Stimulated activated CD4-positive, alpha-beta T cell treated with anti-CD3 and anti-CD28 coated beads, Interleukin-4, amount 100 ng/mL, for 1 hour (primary cell): ENCODE measurements at places on chromosomes 5 and 9.

DNA sequence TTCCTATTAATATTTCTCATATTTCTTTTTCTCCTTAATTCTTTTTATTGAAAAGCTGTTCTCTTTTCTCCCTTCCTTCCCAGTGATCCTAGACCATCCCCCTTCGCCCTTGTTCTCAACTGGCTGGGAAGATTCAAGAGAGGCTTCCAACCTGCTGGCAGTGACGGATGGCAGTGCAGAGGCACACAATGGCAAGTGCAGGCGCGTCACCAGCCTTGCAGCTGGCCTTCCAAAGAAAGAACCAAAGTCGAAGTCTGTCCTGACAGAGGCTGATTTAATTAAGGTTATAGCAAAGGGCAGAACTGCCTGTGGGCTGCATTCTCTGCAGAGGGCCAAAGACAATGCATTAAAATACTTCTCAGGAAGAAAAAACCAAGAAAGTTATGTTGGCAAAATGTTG lies 7.4 kb downstream of the CEMIP2 start:
- DNase-seq, result no peak

- DNase-seq, result no peak
Measured at GRCh38 chr5:17308326-17309065, 91.1 kb downstream of the BASP1 start.

- no peak for DNase-seq
Measured at GRCh38 chr5:89203611-89204010, 320.6 kb upstream of the MEF2C start.

DNA sequence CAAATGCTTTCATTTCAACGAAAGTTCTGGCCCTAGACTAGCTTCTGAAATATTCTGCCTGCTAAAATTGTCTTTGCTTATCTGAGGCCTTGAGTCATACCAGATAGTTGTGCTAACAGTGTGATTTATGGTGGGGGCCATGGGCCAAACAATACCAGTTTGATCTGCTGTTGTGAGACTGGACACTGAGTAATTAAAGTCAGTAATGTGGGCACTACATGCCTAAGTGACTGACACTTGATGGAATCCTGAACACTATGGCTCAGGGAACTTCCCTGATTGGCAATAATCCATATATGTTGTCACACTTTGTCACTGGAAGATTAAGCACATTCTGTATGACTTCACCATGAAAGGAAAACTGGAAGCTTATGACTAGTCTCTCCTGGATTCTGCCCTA lies 127.6 kb upstream of the CYLC2 start:
- no peak for DNase-seq

DNA sequence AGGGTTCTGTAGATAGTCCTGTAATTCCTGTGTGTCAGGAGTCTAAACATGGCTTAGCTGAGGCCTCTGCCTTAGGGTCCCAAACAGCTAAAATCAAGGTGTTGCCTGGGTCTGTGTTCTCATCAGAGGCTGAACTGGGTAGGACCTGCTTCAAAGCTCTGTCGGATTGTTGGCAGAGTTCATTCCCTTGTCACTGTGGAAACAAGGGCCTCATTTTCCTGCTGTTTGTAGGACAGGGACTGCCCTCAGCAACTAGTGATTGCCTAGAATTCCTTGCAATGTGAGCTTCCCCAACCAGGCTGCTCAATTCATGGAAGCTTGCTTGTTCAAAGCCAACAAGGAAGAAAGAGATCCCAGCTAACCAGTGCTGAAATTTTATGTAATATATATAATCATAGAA lies 283.2 kb downstream of the DNAH5 start:
- DNase-seq, result no peak

- no peak for DNase-seq
Measured at GRCh38 chr9:74056023-74056422, 441.1 kb upstream of the RORB start.

DNA sequence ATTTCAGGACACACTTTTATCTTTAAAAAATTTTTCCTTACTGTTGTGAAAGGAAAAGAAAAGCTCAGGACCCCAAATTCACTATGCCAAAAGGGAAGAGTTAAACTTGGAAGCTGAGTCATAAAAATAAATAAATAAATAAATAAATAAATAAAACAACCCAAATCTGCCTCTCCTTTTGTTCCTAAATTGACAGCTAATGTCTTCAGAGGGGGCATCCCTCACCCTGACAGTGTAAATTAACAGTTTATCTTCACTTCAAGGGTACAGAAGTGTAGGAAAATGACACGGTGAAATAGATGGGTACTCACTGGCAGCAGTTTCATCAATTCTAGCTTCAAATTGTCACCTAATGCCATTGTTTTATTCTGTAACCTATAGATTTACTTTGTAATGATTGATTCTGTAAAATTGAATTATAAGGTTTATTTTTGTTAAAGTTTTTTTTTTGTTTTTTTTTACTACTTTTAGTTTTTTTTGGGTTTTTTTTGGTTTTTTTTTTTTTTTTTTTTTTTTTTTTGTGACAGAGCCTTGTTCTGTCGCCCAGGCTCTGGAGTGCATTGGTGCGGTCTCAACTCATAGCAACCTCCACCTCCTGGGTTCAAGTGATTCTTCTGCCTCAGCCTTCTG lies 18.5 kb upstream of the ANXA1 start:
- DNase-seq, result no peak

DNA sequence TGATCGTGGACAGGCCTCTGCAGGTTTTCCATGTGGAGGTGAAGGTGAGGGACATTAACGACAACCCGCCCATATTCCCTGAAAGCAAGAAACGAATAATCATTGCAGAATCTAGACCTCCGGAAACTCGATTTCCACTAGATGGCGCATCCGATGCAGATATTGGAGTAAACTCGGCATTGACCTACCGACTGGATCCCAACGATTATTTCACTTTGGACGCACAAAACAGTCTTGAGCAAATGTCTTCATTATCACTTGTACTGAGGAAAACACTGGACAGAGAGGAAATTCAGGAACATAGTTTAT lies 621 bp downstream of the PCDHA13 start:
- no peak for DNase-seq

GRCh38 chr5:32326216-32326772 lies 13.6 kb upstream of the MTMR12 start:
- DNase-seq, result no peak

GRCh38 chr5:139709582-139710318 lies 61.6 kb downstream of the CXXC5 start:
- peak; percentile 21 for DNase-seq

GRCh38 chr9:33466565-33467495 lies 6.9 kb downstream of the NOL6 start:
- DNase-seq, result peak; percentile 75

- DNase-seq, result no peak
Measured at GRCh38 chr5:1494780-1495524, 28.8 kb downstream of the LPCAT1 start.

DNA sequence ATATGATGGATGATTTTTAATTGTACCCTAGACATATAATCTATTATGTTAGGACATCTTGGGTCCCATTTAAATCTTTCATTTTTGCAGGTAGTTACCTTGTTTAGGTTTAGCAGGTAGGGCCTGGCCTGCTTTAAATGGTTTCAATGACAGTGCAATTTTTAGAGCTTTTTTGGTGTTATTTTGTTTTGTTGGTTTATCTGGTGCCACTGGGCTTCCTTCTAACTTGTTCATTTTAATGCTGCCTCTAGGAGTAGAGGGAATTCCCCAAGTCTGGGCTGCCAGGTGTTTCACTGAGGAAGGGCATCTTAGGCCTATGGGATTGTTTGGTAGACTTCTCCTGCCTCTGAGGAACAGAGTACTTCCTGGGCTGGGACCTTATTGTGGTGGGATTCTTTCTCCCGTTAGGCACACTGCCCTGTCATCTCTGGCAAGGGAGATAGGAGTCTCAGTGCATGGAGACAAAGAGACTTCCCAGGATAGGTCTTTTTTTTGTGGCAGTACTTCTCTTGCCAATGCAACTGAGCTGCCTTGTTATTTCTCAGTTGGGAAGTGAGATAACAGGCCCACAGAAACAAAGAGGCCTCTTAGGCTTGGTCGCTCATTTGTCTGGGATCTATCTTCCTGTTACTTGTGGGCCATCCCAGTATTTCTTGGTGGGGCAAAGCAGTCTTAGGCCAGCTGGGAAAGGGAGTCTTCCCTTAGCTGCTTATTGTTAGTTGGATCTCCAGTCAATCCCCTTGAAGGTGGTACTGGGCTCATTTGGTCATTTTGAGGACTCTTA lies 282.9 kb downstream of the FER start:
- DNase-seq, result no peak

GRCh38 chr9:96136992-96137670 lies 164.8 kb downstream of the HSD17B3 start:
- DNase-seq, result no peak

DNA sequence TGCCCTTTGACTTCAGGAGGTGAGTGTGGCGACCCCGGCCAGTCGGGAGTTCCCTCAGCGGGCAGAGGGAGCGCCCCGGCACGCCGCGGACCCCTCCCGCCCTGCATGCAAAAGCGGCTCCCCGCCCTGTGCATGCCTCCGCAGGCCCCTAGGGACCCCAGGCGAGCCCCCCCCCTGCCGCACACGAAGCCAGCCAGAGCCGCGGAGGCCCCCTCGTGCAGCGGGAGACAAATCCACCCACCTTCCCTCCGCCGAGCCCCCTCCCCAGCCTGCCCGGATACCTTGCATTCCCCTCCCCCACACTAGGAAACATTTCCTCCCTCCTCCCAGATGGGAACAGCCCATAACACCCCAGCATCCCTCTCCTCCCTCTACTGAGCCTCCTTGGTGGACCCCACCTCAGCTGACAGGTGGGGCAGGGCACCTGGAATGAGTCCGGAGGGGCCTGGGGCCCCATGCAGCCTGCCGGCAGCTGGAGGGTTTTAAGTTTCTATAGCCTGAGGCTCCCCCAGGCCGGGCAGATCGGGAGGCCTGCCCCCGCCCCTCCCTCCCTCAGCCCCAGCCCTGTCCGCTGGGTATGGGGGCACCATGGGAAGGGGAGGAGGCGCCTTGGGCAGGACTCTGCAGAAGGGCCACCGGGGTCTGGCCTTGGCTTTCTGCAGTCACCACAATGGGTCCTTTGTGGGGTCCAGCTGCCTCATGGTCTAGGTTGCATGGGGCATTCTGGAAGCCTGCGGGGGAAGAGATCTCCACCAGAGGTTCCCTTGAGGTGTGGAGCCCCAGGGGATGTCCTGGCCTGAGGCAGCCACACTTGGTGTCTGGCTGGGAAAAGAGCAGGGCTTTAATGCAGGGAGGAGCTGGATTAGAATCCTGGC lies 601 bp downstream of the ERGIC1 start:
- no peak for DNase-seq

- no peak for DNase-seq
Measured at GRCh38 chr9:111928359-111928720, 31.7 kb downstream of the UGCG start.

DNA sequence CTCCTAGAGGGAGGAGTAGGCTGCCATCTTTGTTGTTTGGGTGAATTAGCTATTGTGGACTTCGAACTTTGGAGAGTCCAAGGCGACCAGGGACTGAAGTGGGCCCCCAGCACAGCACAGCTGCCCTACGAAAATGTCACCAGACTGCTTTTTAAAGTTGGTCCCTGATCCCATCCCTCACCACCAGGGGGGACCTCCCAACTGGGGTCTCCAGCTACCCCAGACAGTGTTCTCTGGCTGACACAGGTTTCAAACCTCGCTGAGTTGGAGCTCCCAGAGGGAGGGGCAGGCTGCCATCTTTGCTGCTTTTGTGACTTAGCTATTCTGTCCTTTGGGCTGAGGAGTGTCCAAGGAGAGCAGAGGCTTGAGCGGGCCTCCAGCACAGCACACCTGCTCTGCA lies 45.7 kb upstream of the ADRB2 start:
- no peak for DNase-seq

- DNase-seq, result no peak
Measured at GRCh38 chr5:173557123-173557903, 59.1 kb downstream of the BOD1 start.

DNA sequence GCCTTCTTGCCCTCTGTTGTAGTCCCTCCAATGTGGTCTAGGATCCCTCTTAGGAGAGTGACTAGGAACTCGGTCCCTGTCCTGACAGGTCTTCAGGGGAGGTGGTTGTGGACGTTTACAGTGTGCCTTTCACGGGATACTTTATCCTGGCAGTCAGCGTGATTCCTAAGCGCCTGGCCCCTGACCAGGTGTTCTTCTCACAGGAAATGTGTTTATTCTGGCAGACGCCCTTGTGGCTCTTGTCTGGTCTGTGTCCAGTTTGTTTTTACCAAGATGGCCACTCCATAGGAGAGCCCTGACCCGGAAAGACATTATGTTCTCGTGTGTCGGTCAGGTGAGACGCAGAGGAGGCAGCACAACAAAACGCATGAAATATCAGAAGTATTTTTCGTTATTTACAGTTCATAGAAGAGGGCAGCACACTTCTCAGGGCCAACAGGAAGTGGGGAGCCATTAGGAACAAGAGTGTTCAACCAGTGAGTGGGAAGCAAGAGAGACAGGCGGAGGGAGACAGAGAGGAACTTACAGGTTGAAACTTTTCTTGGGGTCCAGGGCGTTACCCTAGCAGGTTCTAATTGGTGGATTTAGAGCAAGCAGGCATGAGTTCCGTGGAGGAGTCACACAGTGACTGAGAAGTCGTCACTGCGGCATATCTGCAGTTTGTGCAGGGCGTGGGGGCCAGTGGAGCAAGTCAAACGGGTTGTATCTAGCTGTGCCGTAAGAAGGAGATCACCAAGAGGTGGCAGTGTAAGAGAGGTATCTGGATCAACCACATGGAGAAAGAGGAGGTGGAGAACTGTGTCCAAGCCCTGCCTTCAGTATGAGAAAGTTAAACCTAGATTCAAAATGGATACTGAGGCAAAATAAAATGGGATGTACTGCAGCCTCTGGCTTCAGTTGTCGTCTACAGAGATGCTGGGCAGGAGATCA lies 412.9 kb downstream of the ZSWIM6 start:
- DNase-seq, result no peak

DNA sequence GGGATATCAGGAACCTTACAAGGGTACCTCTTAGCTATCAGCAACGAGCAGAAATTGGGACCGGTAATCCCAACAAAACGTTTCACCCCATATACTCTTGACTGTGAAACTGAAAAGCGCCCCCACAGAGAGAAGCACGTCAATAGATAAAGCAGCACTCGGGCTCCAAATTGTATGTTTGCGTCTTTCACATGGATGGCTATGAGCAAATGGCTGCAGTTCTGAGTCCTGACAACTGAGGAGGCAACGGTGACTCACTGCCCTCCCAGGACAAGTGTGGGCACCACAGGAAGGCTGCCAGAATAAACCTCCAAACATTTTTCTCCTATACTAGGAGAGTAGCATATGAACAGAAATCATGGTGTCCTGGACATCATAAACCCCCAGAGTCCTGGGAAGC lies 36.6 kb downstream of the SEMA4D start:
- DNase-seq, result peak; percentile 51

DNA sequence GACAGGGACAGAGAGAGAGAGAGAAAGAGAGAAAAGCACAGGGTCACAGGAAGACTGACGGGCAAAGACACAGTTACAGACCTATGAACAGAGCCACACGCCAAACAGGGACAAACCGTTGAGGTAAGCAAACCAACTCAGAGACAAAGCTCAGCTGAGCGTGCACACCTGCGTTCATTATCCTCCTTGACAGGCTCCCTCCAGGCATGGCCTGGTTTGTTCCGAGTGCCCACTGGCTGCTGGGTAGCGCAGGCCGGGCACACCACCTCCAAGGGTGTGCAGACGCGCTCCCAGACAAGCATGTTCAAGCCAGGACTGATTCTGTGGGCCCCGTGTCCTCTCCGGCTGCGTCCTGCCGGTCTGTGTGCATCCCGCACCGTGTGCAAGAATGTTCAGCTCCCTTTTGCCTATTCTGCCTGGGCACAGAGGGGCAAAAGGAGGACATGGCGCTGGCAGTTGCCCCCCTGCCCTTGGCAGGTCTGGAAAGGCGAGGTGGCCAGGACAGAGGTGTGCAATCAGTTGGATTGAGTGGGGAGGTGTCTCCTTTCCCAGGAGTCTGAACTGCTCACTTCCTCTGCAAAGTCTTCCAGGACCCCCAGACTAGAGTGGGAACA lies 467 bp upstream of the SMIM32 start:
- DNase-seq, result no peak

GRCh38 chr5:44875661-44876605 lies 67.2 kb downstream of the MRPS30 start:
- no peak for DNase-seq
